ENCODE measurements at places on chromosomes 5 and 9.

DNA sequence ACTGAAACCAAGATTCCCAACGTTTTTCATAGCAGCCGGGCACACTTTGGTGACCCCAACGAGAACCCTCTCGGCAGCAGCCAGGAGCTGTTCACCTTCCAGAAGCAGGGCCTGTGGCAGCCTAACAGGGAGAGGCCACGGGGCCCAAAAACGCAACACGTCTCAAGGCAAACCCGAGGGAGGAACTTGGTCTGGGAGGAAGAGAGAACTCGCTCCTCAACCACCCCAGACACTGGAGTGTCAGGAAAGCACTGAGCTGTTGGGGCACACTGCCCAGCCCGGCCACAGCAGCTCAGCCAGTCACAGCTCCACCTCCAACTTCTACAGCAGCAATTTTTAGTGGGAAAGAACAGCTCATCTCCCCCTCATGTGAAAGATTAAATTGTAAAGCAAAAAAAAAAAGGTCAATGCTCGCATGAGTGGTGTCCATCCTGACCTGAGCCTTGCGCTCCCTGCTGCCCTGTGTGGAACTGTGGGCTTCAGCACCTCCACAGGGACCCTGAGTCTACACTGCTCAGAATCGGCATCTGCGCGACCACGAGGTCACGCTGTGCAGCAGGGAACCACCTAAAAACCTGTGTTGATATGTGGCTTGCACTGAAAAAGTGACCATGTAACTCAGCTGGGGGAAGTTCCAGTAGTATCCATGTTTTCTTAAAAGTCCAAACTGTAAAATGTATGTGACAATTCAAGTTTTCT, 55.0 kb downstream of the IPPK start:
- no peak for DNase-seq

DNA sequence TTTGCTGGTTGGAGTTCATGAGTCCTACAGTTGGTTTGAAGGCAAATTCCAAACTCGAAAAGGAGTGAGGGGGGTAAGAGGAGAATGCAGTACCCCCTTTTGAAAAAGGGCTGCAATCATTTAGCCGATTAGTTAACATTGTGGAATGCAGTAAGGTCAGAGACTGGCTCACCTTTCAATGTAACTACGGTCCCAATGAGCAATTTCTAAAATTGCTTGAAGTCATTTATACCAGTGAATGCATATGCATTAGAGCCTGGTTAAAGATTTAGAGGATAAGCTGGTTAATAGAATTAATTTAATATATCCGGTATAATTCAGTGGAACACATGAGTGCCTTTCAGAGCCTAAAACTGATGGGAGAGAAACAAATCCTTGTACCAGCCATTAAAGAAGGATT, 172.6 kb upstream of the PAPPA start:
- no peak for DNase-seq

DNA sequence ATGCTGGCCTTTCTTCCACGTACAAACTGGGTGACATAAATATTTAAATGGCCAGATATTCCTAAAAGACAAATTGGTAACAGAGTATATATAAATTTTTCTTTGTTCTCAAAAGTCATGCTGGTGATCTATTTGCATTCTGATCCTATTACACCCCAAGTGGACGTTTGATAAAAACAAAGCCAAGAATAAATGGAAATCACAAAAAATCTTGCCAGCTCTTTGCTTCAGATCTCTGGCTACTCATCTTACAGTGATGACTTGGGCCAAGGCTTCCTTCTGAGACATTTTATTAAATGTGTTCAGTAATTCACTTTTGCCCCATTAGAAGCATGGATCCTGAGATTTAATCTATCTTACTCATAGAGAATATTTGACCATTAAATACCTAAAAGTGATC, 444.3 kb upstream of the PIK3R1 start:
- DNase-seq, result no peak

GRCh38 chr5:129367883-129368282, 92.2 kb upstream of the ADAMTS19 start:
- no peak for DNase-seq

- no peak for DNase-seq
These were observed 51.4 kb downstream of the ZNF354C start for GRCh38 chr5:179111267-179112207.

GRCh38 chr5:8844206-8844605, 701.7 kb downstream of the SEMA5A start:
- DNase-seq, result no peak

- DNase-seq, result no peak
These were observed 1635.4 kb upstream of the C9orf72 start for GRCh38 chr9:29208670-29209069.

- no peak for DNase-seq
These were observed 140.6 kb upstream of the KLF4 start for GRCh38 chr9:107630156-107630555.

DNA sequence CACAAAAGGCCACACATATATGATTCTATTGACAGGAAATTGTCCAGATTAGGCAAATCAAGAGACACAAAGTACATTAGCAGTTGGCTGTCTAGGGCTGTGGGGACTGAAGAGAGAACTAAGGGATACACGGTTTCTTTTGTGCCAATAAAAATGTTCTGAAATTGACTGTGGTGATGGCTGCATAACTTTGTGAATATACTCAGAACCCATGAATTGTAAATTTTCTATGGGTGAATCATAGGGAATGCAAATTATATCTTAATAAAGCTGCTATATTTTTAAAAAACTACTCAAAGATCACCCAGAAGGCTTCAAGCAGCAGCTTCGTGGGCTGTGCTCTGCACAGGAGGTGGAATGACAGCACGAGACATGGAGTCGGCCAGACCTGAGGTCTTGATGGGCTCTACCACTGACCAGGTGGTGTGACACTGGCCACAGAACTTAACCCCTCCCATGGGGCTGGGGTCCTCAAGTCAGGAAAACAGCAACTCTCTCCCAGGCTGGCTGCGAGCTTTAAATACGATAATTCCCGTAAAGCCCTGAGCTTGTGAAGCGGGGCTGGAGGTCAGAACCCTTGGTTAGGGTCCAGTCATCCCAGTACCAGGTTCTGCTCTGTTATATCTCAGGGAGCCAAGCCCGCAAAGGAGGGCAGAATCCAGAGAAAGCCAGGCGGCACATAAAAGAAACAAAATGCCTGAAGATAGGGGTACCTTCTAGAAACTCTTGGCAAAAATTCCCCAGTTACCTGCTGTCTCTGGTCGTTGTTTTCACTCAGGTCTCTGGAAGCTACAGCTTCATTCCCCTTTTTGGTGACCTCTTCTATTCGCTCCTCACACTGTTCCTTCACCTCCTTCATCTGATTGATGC, 59.1 kb downstream of the GOLM1 start:
- DNase-seq, result no peak

DNA sequence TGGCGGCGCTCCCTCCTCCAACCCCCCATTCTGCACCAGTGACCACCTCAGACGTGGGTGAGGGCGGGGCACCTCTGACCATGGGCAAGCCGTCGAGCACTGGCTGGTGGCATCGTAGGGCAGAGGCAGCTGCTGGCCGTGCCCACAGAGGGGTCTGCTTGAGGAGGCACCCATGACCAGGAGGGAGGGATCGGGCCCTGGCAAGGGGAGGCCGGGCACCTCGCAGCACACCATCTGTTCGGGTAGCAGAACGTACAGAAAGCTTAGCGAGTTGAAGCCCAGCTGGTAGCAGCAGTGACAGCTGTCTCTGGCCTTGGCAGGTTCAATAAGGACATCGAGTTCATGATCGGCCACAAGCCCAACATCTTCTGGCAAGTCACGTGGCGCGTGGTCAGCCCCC, 4.3 kb upstream of the SLC6A18 start:
- no peak for DNase-seq

- no peak for DNase-seq
These were observed 66.9 kb downstream of the FANCC start for GRCh38 chr9:95250462-95251221.

DNA sequence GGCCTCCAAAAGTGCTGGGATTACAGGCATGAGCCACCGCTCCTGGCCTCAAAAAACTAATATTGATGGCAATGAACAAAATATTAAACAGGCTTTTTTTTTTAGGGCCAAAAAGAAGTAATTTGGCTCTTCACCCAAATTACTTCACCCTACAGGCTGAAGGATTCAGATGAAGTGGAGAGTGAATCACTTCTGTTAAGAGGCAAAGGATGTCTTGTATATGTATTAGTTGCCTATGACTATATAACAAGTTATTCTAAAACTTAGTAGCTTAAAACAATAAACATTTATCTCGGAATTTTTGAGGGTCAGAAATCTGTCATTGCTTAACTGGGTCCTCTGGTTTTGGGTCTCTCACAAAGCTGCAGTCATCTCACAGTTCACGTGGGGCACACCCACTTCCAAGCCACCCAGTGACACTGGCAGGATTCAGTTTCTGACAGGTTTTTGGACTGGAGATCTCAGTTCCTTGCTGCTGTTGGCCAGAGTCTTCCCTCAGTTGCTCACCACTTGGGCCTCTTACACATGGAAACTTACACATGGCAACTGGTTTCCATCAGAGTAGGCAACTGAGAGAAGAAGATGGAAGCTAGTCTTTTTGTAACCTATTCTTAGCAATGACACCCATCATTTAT, 66.7 kb downstream of the IQGAP2 start:
- DNase-seq, result no peak

DNA sequence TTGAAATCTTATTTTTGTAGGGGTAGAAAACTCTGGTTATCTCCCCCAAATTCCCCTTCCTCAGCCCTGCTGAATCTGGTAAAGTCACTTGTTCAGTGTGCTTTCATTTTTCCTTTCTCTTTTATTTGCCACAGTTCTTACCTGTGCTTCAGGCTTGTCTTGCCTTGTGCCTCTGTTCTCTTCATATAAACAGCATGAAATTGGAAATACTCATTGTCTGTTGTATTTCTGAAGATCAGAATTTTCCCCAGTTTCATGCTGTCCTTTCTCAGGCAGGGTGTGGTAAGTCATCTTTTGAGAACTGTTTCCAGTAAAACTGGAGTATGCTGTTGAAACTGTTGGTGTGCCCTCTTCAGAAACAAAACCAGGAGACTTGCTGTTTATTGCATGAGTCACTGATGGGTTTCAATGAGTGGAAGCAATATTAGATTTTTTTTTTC, 7.0 kb downstream of the PAM start:
- no peak for DNase-seq

DNA sequence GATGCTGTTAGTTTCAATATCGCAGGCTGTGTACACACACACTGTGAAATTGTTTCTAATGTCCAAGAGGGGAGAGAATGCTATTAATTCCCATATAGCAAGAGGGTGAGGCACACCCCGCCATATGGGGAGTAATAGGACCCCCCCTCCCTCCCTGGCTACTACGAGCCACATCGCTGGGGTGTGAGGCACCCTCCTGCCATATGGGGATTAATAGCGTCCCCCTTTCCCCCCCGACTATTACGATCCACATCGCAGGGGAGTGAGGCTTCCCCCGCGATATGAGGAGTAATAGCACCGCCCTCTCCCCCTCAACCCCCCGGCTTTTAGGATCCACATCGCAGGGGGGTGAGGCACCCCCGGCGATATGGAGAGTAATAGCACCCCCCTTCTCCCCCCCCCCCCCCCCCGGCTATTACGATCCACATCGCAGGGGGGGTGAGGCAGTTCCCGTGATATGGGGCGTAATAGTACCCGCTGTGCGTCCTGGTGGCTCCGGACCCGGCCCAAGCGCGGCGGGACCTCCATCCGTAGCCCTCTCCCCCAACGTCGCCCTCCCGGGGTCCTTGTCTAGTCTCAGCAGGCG, 494 bp upstream of the STK32A start:
- no peak for DNase-seq

DNA sequence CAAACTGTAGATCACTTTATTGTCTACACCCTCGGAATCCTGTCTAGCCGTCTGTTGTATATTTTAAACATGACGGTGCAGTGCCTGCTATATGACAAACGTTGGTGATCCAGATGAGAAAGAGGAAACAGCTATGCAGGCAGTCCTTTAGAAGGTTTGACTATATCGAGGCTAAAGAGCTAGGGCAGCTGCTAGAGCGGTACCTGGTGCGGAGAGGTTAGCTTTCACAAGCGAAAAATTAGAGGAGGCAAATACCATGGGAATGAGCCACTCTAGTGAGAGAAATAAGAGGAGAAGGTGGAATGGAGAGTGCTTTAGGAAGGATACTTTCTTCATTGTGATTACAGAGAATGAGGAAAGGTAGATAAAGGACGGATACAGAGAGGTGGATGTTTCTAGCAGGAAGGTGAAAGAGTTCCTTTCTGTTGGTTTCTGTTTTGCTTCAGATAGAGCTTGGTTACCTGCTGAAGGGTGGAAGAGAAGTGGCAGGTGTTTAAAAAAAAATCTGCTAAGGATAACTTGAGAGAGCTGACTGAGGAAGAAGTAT, 959 bp upstream of the FBXL17 start:
- DNase-seq, result no peak

GRCh38 chr5:3854188-3854821, 258.7 kb downstream of the IRX1 start:
- no peak for DNase-seq

- DNase-seq, result no peak
These were observed 90.3 kb upstream of the ZNF366 start for GRCh38 chr5:72597456-72597948.

All from activated T-helper 9 cell treated with anti-CD3 and anti-CD28 coated beads, Interleukin-2, amount 50 U/mL, for 16 hours (primary cell).